H1 (cell line): ENCODE measurements at places on chromosomes 3 and 15. TPM values are rescaled to one million over a fixed set of nuclear protein-coding genes. Genes with fewer than 3 reads are reported as not detected.
A peak's percentile ranks its signal among the peaks of the same experiment; 100 is the strongest.

DNA sequence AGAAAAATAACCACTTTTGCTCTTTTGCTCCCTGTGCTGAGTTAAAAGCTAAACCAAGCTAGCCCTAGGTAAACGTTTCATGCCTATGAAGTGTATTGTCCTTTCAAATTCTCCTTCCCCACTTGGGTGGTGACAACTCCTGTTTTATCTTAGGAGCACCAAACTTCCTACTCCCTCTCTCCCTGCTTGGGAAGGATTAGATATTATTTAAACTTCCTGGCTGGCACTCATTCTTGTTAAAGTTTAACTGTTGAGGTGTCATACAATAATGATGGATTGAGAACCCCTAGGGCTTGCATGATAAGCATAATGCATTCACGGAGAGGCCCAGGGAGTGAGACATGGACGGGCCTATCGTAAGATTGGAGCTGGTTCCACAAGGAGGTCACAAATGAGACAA is 29.5 kb downstream of the B4GALT4 start:
- no peak for DNase-seq

- DNase-seq: no peak
These were observed 13.6 kb downstream of the GMNC start for GRCh38 chr3:190848870-190849269.

- DNase-seq: no peak
These were observed 631 bp upstream of the CNBP start for GRCh38 chr3:129184396-129184657.

- no peak for DNase-seq
These were observed 15.4 kb upstream of the AADAC start for GRCh38 chr3:151798466-151798865.

The TSC22D2 gene
- 25.8 and 27.6 TPM in 2 replicates for total RNA-seq

The SLC6A20 gene
- not detected in 2 replicates for total RNA-seq

DNA sequence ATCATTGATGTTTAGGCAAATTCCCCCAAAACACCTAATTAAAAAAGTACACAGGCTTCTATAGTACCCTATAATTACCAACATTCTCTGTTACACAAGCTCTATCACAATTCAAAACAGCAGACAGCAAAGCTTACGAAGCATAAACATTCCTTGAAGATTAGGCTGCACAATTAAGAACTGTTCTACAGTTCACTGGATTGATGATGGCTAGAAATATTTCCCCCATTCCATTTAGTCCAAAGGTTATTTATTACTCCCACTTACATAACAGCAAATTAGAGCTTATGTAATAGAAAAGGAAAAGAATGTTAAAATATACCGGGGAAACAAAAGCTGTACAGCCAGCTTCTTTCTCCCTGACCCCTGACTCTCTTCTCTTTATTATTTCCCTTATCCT is 49.3 kb downstream of the UACA start:
- DNase-seq: no peak

- no peak for DNase-seq
These were observed 141.9 kb downstream of the P3H2 start for GRCh38 chr3:189978753-189979152.

DNA sequence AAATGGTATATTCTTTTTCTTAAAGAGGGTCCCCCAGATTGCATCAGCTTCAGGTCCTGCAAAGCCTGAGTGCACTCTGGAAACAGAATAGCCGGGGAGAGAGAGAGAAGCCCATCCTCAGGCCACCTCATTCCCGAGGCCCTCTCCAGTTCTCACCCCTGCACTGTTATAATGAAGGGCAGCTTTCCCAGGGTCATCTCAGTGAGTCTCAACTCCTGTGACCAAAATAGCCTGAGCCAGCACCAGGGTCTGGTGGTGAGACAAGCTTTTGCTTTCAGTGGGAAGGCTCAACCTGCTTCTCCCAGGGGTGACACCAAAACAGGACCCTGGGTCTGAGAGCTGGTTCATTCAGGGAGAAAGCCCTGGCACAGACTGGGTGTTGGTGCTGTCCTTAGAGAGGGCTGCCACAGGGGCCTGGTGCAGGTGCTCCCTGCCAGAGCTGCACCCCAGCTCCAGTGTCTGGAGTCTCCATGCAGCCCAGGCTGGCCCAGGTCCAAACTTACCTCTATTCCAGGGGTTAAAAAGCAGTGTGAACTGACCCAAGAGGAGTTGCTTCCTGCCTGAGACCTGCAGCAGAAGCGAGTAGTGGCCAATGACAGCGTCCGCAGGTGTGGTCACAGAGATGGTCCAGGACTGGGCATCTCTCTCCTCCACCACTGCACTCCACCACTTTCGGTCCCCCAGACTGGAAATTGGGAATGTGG is 6.1 kb downstream of the EPB42 start:
- DNase-seq: no peak

DNA sequence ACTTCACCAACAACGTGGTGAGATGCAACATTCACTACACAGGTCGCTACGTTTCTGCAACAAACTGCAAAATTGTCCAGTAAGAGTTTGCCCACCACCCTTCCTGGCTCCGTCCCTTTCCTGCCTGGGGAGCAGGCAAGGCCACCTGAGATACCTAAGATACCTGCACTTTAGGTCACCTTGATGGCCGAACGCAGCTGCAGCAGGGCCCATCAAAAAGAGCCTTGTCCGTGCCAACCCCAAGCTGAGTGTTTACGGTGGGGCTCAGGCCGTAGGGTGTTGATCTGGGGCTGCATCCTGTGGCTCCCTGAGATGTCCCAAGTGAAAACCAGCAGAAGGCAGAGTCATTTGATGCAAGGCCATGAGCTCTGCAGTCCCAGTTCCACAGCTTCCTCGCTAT is 23.2 kb downstream of the LOXL1 start:
- DNase-seq: no peak

DNA sequence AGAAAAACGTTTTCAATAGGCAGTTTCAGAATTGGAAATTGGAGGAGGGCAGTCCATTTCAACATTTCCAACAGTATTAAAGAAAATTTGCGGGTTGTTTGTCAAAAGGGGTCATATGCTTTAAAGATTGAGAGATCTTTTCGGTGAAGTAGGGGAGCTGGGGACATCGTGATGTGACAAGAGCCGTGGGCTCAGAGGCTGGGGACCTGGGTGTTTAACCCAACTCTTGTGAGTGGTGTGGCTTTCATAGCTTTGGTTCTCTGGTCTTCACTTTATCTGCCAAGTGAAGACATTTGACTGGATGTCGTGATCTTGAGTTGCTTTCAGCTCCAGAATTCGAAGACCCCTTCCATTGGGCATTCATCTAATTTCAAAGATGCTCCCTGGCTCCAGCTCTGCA is 133.2 kb downstream of the PGPEP1L start:
- DNase-seq: no peak

The SERP1 gene
- total RNA-seq: 98.2 and 111 TPM in 2 replicates

- no peak for DNase-seq
These were observed 8.5 kb downstream of the BAHD1 start for GRCh38 chr15:40449275-40449674.

GRCh38 chr3:135865085-135865484 is 100.4 kb upstream of the PPP2R3A start:
- no peak for DNase-seq

- DNase-seq: no peak
These were observed 146.4 kb downstream of the ERC2 start for GRCh38 chr3:56321892-56322291.

The SLC24A5 gene
- total RNA-seq: not detected in 2 replicates

DNA sequence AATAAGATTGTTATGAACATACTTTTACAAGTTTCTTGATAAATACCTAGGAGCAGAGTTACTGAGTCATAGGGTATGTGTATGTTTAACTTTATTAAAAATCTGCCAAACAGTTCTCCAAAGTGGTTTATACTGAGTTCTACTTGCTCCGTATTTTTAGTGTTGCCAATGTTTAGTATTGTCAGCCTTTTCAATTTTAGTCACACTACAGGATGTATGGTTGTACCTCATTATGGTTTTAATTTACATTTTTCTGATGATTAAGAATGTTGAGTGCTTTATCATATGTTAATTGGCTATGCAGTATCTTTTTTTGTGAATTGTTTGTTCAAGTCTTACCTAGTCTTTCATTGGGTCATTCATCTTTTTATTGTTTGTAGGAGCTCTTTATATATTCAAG is 4.3 kb downstream of the TMOD3 start:
- DNase-seq: no peak

GRCh38 chr3:127170814-127171213 is 22.1 kb upstream of the PRR23E start:
- DNase-seq: peak; percentile 38

- no peak for DNase-seq
These were observed 13.6 kb downstream of the ACKR2 start for GRCh38 chr3:42822828-42823227.

GRCh38 chr3:129654131-129654530 is 47.7 kb upstream of the PLXND1 start:
- DNase-seq: no peak

DNA sequence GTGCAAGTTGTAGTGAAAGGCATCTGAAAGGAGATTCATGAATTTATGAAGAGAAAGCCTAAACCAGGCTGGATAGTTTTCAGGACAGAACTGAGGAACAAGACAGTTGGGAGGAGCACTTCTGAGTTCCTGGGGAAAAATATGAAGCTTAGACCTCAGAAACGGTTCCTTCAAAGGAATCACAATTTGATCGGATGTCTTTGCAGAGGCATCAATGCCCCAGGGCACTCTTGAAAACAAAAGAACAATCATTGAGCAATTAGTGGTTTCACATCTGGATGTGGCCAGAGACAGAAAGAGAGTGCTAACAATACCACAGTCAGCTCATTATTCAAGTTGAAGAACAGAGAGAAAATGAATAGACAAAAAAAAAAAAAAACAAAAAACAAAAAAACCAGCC is 86.2 kb downstream of the KLF13 start:
- DNase-seq: no peak

The TGM4 gene
- total RNA-seq: not detected in 2 replicates

GRCh38 chr3:194249323-194250097 is 101.6 kb downstream of the CPN2 start:
- peak; percentile 32 for DNase-seq

DNA sequence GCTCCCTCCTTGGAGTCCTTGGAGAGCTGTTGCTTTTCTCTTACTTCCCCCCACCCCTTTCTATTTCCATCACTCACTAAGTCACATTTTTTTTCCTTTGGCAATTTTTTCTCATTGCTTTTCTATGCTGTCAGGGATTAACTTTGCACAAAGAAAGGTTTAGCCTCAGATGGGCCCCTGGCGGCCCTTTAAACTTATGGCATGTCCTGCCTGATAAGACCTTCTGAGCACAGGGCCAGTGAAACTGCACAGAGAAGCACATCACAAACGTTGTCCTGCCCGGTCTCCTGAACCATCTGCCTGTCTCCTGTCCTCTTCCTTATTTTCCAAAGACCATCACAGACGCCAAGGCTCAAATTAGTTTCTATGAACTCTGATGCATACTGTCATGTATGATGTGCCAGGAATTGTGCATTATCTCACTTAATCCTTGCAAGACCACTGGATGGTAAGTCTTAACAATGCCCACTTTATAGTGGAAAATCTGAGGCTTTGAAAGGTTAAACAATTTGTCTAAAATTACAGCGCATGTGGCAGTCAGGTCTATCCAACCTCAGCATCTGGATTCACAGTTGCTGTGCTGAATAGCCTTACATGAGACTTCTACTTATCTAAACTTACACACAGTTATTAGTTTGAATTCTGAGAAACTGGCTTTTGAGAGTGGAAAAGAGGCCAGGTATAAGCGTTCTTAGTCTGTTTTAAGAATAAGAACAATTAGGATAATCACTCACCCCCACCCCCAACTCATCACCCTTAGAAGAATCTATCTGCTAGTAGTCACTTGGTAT is 648.1 kb downstream of the NTRK3 start:
- DNase-seq: no peak

DNA sequence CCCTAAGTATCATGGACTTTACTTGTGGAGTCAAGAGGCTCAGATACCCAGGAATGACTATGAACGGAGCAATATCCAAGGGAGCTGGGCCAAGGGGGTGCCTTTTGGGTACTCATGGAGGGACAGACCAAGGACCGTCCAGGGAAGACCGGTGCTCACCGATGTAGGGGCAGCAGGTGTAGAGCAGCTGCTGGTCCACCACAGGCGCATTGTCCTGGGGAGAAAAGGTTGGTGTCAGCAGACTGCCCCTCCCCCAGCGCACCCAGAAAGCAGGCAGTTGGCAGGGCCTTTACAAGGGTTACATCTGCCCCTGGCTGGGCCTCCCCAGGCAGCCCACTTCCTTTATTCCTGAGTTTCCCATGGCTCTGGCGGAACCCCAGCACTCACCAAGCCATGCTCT is 7.5 kb downstream of the CDAN1 start:
- no peak for DNase-seq

- DNase-seq: no peak
These were observed 48.1 kb downstream of the MAGEF1 start for GRCh38 chr3:184663756-184664155.

DNA sequence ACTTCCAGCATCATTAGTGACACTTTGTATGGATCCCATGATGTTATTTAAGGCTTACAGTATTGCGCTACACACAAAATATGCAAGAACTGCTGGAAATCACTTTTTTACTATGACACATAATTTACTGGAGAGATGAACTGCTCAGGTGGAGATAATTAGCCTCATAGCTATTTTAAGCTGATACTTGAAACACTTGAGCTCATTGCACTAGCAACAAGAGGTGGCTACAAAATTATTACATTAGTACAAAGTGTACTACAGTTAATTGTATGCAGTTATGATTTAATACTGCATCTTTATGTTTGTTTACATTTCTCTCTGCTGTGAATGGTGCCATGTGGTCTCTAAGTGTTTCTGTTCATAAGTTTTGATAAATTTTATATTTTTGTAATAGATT is 6.5 kb upstream of the LZTFL1 start:
- no peak for DNase-seq
